ENCODE measurements at places on chromosomes 13 and 19.

GRCh38 chr13:27137759-27138158 lies 33.9 kb downstream of the USP12 start:
- DNase-seq = no peak

DNA sequence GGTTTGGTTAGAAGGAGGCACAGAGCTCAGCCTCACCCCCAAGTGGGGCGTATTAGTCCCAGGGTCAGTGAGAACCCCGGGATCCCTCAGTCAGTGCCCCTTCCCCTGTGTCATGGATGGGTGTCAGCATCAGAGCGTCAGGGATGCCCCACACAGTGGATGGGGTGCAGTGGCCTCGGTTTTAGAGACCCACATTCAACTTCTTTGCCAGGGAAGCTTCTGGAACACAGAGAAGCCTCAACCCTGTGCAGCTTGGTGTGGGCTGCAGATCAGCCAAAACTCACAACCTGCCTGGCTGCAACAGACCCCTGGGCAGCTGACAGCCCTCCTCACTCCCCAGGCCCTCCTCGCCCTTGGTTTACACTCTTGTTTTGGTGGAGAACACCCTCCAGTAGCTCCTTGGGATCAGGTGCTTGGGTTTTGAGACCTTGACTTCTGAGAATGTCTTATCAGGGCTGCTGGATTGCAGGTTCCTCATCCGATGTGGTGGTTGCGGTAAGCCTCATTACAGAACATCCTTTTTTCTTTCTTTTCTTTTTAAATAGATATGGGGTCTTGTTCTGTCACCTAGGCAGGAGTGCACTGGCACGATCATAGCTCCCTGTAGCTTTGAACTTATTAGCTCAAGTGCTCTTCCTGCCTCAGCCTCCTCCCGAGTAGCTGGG lies 11.0 kb downstream of the ZNF333 start:
- DNase-seq = no peak

- peak; percentile 53 for DNase-seq
These were observed 35.4 kb upstream of the MAP3K10 start for GRCh38 chr19:40155749-40156265.

DNA sequence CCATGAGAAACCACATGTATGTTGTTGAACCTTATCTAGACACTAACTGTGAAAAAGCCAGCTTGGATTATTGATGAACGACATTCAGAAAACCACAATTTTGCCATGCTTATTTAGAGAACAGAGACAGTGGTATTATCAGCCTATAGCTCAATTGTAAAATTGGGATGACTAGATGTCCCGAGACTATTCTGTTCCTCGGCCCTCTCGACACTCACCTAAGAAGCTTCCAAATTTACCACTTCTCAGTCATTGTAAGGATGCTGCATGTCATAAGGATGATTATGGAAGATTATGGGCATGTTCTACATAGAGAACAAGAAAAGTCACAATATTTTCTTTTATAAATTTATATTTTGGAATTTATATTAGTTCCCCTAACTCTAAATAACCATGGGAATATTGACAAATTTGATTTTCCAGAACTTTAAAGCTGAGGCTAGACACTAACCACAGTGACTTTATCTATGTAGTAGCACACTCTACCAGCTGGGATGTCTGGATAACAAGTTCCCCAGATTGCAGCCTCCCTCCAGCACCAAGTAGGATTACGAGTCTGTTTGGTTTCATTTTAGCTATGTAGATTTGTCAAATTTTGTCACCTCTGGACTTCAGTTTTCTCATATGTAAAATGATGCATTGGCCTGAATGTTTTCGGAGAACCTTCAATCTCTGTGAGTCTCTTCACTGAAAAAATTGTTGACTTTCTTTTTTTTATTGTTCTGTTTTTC lies 513.6 kb downstream of the IRS2 start:
- peak; percentile 19 for DNase-seq

DNA sequence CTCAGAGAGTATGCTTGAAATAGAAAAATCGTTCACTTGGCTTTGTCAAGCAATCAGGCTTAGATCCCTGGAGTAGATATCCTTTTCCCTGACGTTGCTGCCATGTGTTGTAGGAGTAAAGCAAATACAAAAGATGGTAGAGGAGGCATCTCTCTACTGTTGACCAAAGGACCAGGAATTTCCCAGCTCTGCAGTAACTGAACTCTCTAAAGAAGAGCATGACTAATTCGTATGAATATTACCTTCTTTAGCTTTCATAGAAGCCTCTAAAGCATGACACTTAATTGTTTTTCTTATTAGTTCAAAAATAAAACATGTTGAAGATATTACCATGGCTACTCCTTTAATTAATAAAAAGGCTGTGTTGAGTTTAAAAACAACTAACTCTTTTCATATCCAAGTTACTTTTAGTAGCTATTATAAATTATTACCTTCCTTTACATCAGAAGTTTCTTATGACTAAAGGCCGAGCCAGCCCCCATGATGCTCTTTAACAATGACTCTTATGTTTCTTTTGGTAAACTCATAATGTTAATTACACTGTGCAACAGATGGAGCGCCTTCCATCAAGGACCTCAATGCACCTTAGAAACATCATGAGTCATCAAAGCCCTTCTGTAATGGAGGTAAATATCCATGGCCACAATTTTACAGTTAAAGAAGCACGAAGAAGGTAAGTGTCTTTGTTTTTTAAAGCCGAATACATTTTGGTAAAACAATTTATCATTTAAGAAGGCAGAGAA lies 352.4 kb downstream of the KLF5 start:
- peak; percentile 11 for DNase-seq

DNA sequence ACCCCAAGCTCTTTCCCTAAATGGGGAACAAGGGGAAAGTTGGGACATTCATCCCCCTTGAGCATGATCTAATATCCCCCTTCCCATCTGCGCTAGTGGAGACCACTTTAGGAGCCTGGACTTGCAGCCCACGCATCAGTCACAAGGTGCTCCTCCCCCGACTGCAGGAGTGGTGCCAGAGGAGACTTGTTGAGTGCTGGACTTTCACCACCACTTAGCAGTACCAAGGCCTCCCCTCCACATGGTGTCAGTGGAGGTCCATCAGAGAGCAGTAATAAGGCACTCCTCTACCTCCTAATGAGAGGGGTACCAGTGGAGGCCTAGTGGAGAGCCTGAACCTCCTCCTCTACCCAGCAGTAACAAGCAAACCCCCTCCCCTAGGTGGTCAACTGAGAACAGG lies 22.5 kb downstream of the CAB39L start:
- peak; percentile 25 for DNase-seq

- DNase-seq = no peak
These were observed 7.8 kb downstream of the CPB2 start for GRCh38 chr13:46097015-46097414.

- DNase-seq = no peak
These were observed 696.3 kb upstream of the SLC10A2 start for GRCh38 chr13:103762523-103762922.

- DNase-seq = no peak
These were observed 4.5 kb upstream of the STK24 start for GRCh38 chr13:98581381-98581780.

GRCh38 chr19:30006207-30006606 lies 64.2 kb downstream of the URI1 start:
- no peak for DNase-seq

- peak; percentile 2 for DNase-seq
These were observed 991 bp downstream of the OBI1 start for GRCh38 chr13:78657699-78658629.

GRCh38 chr19:35120898-35121297 lies 5.3 kb downstream of the FXYD3 start:
- DNase-seq = peak; percentile 58

GRCh38 chr13:73572824-73573223 lies 514.0 kb downstream of the KLF5 start:
- DNase-seq = no peak

DNA sequence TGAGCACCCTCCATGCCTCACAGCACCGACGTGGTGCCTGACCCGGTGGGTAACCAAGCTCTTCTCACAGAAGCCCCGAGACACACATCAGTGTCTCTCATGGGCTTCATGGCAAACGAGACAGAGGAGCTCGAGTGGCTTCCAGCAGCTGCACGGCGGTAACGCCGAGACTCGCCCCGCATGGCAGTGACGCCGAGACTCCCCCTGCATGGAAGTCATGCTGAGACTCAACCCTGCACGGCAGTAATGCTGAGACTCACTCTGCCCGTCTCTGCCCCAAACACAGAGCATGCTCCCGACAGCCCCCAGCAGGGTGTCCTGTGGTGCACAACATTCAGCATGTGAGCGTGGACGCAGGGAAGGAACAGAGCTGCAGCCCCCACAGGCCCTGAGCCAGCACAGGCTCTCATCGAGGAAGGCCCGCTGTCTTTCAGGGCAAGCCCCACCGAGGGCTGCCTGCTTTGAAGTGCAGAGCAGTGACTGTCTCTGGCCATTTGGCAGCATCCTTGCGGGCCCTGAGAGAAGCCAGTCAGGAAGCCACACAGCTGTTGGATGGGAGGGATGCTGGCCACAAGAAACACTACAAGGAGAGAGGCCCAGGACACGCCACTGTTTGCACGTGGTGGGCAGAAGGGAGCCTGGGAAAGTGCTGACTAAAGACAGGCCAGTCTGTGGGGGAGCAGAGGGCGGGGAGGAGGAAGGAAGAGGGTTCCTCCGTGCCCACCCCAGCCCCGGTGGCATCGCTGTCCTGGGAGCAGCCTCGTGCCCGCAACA lies 9.5 kb downstream of the GAS6 start:
- peak; percentile 89 for DNase-seq

GRCh38 chr19:14120497-14120780 lies 2.9 kb upstream of the PRKACA start:
- no peak for DNase-seq

DNA sequence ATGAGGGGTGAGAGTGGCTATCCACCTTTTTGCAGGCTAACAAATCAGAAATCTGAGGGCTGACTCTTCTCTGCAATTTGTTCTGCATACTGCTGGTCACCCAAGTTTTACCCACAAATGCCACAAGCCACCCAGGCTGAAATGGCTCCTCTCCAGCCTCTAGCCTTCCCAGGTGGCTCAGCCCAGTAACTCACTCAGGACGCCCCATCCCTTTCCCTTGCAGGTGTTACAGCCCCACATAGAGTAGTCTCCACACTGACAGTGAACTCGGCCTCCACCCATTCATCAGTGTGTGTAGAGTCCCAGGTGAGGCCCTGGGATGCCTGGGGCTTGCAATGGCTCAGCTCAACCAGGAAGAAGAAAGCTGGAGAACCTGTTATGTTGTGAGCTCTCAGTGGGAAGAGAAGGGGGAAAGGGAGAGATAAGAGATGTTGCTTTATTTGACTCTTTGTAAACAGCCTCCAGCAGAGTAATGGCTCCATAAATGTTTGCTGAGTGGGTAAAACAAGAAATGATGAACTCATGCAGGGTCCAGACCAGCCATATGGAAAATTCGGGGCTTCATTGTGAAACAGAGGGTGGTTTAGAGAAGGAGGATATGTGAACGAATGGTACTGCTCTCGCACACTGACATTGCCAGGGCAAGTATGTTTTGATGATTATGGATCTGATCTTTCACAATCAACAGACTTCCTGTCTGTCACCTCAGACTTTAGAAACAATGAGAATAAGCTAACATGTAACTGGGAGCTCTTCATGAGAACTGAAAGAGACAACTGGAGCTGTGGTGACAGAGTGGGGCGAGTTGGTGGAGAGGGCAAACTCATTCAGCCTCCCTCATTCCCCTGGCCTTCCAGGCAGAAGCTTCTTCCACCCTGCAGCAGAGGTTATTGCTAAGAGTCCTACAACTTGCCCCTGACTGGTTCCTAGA lies 74.2 kb upstream of the RFC3 start:
- no peak for DNase-seq

DNA sequence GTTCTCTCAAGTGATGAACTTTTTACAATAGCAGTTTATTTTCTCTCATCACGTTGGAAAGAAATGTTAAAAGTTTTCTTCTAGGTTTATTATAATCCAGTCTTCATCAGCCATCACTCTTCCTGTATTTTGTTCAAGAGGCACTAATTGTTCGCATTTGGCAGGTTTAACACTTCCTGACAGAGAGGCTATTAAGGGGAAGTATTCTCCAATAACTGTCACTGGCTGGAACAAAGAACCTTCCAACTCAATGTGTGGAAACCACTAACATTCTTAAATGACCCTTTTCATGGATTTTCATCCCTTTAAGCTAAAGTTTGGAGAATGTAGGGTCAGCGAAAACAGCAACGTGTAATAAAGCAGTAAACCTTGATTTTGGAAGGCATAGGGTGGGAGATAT lies 145.1 kb downstream of the PCCA start:
- DNase-seq = no peak

GRCh38 chr13:78192716-78193115 lies 274.1 kb upstream of the EDNRB start:
- DNase-seq = no peak

GRCh38 chr19:18894254-18895037 lies 1.5 kb downstream of the CERS1 start:
- no peak for DNase-seq

GRCh38 chr13:38361542-38362262 lies 12.1 kb downstream of the UFM1 start:
- DNase-seq = no peak

- DNase-seq = no peak
These were observed 21.2 kb downstream of the ZNF675 start for GRCh38 chr19:23665651-23666410.

DNA sequence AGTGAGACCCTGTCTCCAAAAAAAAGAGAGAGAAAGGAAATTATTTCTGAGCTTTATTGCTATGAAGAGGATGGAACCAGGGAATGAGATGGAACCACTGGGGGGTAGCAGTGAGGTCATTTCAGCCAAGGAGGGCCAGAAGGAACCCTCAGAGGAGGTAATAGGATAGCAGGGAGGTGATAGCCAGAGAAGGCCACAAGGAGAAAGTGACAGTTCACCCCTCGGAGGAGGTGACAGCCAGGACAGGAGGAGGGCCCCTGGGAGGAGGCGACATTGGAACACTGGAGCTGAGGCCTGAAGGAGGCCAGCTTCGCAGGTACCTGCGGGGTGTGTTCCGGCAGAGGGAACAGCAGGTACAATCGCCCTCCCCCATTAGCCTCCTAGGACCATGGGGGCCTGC lies 675 bp upstream of the PGPEP1 start:
- DNase-seq = peak; percentile 56

DNA sequence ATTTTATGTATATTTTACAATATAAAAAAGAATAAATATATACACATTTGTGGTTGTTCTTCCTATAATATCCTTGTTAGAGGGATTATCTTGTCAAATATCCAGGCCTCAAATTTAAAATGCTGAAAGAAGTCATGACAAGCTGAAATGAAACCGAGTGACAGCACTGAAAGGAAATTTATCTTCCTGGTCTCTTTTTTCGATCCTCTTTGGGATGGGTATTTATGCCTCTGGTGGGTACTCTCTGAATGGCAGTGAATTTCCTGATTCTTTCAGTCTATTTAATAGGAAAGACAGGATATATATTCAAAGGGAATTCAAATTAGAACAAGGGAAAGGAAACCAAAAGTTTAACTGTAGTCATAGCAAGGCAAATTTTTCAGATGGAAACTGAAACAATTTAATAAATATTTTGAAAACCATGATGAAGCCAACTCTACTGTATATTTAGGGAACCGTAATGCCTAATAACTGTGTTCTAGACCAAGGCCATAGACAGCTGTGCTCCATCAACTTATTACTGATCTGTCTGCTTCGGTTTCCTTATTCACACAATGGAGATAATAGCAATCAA lies 97.9 kb downstream of the DLEU7 start:
- no peak for DNase-seq

GRCh38 chr19:33797802-33798671 lies 1.4 kb downstream of the KCTD15 start:
- DNase-seq = peak; percentile 52

- DNase-seq = no peak
These were observed 79.5 kb downstream of the TEX29 start for GRCh38 chr13:111399776-111400538.

- DNase-seq = no peak
These were observed 26.7 kb upstream of the RNASEH2B start for GRCh38 chr13:50882816-50883435.

GRCh38 chr13:69291292-69291906 lies 816.2 kb upstream of the ATXN8OS start:
- no peak for DNase-seq

Measured in RPMI7951 (cell line).